ENCODE measurements at places on chromosomes 13 and 19.

DNA sequence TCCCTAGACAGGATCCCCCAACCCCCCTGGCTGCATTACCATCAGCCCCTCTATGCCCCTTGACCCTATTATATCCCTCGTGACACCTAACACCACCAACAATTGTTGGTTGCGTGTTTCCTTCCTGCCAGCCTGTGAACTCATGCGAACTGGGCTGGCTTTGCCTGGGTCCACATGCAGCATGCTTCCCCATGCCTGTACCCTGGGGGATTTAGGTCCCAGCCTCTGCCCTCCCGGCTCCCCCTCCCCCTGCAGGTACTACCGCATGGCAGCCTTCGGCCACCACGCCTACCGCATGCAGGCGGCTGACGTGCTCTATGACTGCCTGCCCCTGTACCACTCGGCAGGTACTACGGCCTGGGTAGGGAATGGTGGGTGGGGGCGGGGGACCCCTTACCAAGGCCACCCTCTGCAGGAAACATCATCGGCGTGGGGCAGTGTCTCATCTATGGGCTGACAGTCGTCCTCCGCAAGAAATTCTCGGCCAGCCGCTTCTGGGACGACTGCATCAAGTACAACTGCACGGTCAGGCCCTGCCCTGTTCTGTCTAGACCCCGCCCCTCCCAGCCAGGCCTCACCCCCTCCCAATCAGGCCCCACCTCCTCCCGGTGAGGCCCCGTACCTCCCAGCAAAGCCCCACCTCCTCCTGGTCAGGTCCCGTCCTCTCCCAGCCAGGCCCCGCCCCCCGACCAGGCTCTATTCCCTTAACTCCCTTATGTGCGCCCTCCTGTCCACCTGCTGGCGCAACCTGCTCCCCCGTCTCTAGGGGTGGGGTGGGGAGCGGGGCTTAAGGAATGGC, 18.5 kb downstream of the SLC27A1 start:
- DNase-seq, result no peak

DNA sequence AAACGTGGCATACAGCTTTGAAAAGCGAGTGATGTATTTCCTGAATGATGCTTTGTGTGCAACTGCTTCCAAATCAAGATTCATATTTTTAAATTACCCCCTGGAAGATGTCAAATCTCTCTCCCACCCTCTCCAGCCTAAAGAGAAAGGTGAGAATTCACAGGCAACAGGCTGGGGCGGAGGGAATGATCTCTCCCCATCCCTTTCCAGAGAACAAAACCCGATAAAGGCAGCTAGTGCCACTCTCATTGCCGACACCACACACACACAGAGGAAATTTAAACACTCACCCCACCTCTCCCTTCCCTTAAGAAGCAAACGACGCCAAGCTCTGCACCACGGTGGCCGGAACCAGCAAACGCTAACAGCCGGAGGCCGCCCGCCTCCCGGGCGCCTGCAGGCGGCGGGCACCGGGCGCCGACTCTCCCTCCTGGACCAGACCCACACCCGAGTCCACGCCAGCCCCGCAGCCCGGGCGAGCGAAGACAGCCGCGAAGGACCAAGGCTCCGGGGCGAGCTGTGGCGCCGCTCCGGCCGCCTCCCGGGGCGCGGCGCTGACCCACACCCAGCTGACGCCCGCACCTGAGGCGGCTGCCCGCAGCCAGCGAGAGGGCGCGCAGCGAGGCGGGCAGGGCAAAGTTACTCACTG, 477 bp downstream of the LNX2 start:
- no peak for DNase-seq

GRCh38 chr13:85141401-85141800, 657.8 kb downstream of the SLITRK6 start:
- DNase-seq, result no peak

GRCh38 chr13:25660996-25661395, 289.2 kb downstream of the ATP8A2 start:
- no peak for DNase-seq

Data from SIG-M5 (cell line).